ENCODE measurements at places on chromosomes 6 and 20.

- no peak for DNase-seq
Measured at GRCh38 chr20:55103188-55103587, 627.8 kb downstream of the DOK5 start.

DNA sequence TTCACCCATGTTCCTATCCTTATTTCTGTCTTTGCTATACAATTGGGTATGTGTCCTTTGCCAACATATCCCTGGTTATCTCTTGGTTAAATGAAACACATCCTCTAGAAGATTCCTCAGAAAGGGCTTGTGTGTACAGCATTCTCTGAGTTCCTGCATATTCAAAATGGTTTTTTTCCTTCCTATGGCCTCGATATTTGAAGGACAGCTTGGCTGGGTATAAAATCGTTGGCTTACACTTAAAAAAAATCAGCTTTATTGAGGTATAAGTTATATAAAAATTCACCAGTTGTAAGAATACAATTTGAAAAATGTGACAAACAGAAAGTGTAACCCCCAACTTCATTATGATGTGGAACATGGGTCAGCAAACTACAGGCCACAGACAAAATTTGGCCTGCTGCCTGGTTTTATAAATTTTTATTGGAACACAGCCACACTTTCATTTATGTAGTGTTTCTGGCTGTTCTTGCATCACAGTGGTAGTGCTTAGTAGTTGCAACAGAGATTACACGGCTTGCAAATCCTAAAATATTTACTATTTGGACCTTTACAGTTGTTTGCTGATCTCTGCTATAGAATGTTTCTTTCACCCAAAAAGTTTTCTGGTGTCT is 16.7 kb downstream of the PCMT1 start:
- no peak for DNase-seq

- DNase-seq, result no peak
Measured at GRCh38 chr6:90530882-90531281, 56.0 kb downstream of the MAP3K7 start.

DNA sequence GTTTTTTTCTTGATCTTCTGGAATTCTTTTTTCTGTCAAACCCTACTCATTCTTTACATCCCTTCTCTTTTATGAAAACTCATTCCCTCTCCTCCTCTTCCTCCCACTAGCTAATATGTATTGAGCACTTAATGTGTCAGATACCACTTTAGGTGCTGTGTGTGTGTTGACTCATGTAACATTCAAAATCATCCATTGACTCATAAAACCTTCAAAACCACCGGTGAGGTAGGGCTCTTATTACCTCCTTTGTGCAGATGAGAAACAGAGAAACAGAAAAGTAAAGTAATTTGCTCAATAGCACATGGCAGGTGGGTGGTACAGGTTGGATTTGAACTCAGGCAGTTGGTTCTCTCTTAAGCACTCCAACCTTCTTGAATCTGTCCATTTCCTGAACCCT is 136.3 kb upstream of the NEDD9 start:
- DNase-seq, result no peak

GRCh38 chr20:10218536-10219451 is at the start of gene SNAP25:
Gene SNAP25, plus strand, starts transcription at chr20:10218830. Its CDS starts 56,662 bp downstream, at chr20:10275492.
- no peak for DNase-seq

DNA sequence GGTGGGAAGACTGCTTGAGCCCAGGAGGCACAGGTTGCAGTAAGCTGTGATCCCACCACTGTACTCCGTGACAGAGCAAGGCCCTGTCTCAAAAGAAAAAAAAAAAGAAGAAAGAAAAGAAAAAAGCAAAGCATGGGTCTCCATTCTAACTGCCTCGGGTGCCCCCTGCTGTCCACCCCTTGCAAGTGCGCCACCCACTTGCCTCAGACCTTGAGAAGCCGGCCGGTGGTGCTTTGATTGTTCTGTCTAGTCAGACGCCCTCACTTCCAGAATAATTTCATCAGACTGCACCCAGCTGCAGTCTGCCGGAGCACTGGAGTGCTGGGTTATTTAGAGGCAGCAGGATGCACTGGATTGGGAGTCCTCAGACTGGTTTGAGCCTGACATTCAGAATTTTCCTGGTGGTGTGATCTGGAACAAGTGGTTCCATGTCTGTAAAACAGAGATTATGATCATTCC is 17.6 kb upstream of the TM9SF4 start:
- peak; percentile 44 for DNase-seq

- DNase-seq, result no peak
Measured at GRCh38 chr6:126880964-126881363, 237.5 kb upstream of the RSPO3 start.

GRCh38 chr6:149064660-149065015 is 252.9 kb upstream of the TAB2 start:
- DNase-seq, result no peak

DNA sequence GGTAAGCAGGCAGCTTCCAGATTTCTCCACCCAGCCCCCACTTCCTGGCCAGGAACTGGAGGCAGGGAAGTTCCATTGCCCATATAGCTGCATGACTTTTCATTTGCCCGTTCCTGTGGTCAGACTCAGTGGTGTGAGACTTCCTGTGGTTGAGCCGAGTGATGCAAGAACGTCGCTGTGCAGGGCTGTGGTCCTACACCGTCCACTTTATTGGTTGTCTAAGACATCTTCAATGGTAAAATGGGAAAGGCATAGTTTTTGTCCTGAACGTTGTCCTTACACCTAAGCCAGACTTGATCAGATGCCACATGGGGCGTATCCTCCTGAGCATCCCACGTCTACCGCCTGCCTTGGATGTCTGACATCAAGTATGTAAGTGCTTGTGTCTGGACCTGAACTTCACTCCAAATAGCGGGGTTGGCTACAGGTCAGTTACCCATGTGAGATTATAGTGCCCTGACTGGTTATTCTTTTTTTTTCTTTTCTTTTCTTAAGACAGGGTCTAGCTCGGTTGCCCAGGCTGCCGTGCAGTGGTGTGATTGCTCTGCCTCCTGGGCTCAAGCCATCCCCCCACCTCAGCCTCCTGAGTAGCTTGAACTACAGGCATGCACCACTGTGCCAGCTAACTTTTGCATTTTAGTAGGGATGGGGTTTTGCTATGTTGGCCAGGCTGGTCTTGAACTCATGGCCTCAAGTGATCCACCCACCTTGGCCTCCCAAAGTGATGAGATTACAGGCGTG is 25.9 kb upstream of the GTSF1L start:
- DNase-seq, result no peak

GRCh38 chr20:50152394-50153152 is 950 bp downstream of the PEDS1 start:
- DNase-seq, result no peak

- DNase-seq, result no peak
Measured at GRCh38 chr6:8658416-8658815, 223.1 kb upstream of the SLC35B3 start.
